ENCODE measurements at places on chromosomes 1 and 21.

- H3K27ac ChIP-seq = peak overlapping the region; percentile 94
- H3K36me3 ChIP-seq = peaks cover 1% of the 10 kb centered on the region
- H3K4me1 ChIP-seq = peaks cover 42% of the 10 kb centered on the region
- peak; percentile 46 for DNase-seq
- H3K27me3 ChIP-seq = peaks cover 2% of the 10 kb centered on the region
These were observed 648 bp downstream of the ATP1A1 start for GRCh38 chr1:116373431-116374352.

DNA sequence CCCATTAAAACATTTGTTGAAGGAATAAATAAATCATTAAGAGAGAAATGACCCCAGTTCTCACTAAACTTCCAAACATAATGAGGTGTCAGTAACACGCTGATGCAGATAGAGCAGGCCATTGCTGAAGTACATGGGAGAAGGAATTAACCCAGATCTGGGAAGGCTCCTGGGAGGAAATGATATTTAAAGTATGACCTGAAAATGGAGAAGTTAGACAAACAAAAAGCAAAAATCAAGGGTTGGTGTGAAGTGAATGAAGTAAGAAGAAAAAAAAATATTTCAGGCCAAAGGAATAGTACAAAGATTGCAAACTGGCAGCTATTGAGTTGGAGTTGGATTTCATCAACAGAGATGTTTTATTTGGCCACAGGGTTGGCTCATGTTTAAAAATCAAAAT lies 71.4 kb downstream of the RGS2 start:
- no peaks in the 10 kb centered on the region for H3K4me1 ChIP-seq
- H3K27me3 ChIP-seq = peaks cover 2% of the 10 kb centered on the region
- H3K36me3 ChIP-seq = no peaks in the 10 kb centered on the region
- no peak overlapping the region for H3K27ac ChIP-seq

DNA sequence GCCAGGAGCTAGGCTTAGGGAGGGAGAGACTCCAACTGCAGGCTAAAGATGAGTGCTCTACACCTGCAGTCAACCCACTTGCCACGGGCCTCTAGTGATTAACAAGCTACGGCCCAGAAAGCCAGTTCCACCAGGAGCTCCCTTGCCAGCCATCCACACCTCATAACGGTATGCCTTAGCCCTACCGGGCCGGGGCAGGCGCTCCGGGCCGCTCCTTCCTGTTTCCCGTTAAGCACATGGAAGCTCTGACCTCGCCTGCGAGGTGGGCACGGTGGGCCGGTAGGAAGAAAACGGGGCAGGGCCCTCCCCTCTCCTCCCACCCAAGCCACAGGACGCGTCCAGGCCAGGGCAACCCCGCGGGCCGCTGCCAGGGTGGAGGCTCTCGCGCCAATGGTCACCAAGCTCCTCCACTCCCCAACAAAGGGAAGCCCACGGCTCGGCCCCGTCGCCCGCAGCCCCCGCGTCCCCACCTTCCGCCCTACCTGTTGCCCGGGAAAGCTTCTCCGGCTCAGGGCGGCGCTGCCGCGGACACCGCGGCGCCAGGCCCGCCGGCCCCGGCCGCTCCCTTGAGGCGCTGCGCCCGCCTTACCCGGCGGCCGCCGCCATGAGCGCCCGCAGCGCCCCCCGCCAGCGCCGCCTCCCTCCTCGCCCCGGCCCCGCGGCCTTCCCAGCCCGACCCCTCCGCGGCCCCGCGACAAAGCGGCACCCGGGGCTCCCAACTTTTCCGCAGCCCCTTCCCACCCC lies 627 bp downstream of the CERS2 start:
- peaks cover under 1% of the 10 kb centered on the region for H3K36me3 ChIP-seq
- H3K4me3 ChIP-seq = peak overlapping the region; percentile 89
- peak; percentile 20 for DNase-seq
- H3K27ac ChIP-seq = peak overlapping the region; percentile 91
- H3K4me1 ChIP-seq = peaks cover 43% of the 10 kb centered on the region

DNA sequence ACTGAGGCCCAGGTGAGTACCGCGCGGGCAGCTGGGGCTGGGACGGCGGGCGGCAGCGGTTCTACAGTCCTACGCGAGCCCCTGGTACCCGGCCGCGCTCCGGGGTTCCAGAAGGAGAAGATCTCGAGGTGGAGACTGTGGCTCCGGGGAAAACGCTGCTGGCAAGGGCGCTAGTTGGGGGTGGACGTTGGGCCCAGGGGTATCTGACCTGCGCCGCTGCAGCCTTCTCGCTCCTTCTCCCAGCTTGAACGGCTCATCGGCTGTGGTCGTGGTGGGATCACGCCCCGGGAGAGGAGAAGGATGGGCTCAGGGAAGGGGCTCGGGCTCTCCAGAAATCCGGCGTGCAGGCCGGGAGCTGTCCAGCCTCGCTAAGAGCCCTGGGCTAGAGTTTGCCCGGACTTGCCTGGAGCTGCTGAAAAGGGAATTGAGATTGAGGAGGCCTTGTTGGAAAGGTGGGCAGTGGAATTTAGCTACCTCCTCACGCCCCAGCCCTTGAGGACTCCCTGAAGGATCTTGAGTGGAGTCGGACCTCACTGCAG lies 1.1 kb upstream of the POU3F1 start:
- DNase-seq = no peak
- H3K4me1 ChIP-seq = peaks cover 16% of the 10 kb centered on the region
- H3K4me3 ChIP-seq = peak overlapping the region; percentile 88
- peaks cover 10% of the 10 kb centered on the region for H3K27me3 ChIP-seq
- H3K27ac ChIP-seq = no peak overlapping the region

DNA sequence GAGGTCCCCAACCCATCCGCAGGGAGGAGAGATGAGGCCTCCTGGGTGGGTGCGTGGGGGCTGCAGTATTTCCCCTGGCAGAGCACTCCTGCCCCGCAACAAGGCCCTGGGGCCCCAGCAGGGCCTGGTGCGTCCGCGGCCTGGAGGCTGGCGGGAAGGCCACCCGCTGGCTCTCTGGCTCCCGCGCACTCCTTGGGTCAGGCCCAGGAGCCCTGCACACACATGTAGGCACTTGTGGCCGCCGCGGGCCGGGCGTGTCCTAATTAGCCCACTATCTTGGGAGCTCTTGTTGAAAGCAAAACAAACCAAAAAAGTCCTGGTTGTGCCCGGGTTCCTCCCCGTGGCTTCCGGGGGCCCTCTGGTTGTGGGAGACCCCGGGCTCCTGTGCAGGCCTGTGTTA lies 49.7 kb upstream of the CCDC27 start:
- H3K27me3 ChIP-seq = peaks cover 8% of the 10 kb centered on the region
- no peaks in the 10 kb centered on the region for H3K36me3 ChIP-seq
- H3K27ac ChIP-seq = no peak overlapping the region
- DNase-seq = no peak

DNA sequence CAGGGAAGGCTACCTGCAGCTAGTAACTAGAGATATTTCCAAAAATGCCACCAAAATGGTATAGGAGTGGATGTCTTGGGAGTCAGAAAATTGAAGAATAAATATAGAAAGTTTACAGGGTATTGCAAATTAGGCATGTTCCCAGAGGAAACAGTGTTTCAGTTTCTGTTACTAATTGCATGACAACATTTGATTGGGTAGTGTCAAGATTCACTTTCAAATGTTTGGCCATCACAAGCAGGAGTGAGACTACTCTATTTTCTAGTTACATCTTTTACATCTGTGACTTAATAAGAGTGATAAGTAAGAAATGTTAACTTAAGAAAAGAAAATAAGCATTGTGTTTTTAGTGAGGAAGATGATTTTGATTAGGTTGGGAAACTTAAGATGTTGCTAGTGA lies 30.2 kb downstream of the AMY1C start:
- no peaks in the 10 kb centered on the region for H3K27me3 ChIP-seq
- H3K36me3 ChIP-seq = no peaks in the 10 kb centered on the region
- H3K27ac ChIP-seq = peak overlapping the region; percentile 21
- peaks cover 13% of the 10 kb centered on the region for H3K4me1 ChIP-seq
- no peak overlapping the region for H3K4me3 ChIP-seq
- no peak for DNase-seq

DNA sequence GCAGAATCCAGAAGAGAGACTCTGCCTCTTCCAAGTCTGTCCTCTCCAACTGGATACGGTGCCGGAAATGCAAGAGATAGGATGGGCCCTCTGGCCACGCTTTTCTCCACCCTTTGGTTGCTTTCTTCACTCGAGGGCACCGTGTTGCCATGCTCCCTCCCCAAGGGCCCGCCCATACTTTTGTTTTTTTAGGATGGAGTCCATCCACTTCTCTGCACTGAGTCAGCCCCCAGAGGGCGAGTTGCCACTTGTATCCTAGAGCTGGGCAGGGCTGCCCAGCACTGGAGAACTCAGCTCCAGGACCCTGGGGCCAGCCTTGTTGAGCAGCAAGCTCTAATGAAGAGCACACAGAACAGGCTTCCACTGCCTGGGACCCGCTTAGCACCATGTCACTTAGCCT lies 25.5 kb downstream of the IFNGR2 start:
- H3K36me3 ChIP-seq = peaks cover 30% of the 10 kb centered on the region
- no peak overlapping the region for H3K4me3 ChIP-seq
- no peak for DNase-seq
- peaks cover 23% of the 10 kb centered on the region for H3K4me1 ChIP-seq
- H3K27ac ChIP-seq = peak overlapping the region; percentile 55

DNA sequence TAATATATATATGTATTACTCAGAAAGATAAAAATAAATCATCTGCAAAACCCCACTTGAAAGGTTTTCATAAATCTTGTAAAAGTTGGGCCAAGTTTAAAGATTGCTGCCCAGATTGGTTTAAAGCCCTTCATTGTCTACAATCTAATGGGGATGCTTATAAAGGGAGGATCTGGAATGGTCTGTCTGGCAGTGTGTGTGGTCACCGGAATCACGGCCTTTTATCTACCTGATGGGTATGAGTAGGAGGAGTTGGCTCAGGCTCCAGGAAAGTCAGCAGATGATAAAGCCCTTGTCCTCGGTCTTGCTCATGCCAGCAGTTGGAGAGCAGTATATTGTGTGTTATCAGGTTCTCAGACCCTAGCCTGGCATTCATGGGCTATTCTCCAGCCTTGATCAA lies 197.7 kb downstream of the ROR1 start:
- DNase-seq = no peak
- no peak overlapping the region for H3K4me3 ChIP-seq
- H3K27me3 ChIP-seq = peaks cover 11% of the 10 kb centered on the region

DNA sequence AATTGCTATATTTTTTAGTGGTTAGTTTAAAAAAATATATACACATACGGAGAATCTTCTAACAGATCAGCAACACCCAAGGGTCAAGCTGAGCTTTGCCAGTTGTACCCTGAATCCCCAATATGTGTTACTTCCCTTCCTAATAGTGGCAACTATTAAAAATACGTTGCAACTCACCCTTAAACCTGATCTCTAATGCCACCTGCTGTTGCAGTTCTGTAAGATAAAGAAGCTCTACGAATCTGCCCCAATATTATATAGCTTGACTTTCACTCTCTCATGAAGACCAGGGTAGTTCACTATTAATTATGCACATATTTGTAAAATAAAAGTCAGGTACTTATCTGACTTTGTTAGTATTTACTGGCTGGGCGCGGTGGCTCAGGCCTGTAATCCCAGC lies 58.4 kb downstream of the ASH1L start:
- no peaks in the 10 kb centered on the region for H3K36me3 ChIP-seq
- no peaks in the 10 kb centered on the region for H3K27me3 ChIP-seq
- peaks cover 29% of the 10 kb centered on the region for H3K4me1 ChIP-seq
- peak; percentile 36 for DNase-seq
- H3K4me3 ChIP-seq = no peak overlapping the region

DNA sequence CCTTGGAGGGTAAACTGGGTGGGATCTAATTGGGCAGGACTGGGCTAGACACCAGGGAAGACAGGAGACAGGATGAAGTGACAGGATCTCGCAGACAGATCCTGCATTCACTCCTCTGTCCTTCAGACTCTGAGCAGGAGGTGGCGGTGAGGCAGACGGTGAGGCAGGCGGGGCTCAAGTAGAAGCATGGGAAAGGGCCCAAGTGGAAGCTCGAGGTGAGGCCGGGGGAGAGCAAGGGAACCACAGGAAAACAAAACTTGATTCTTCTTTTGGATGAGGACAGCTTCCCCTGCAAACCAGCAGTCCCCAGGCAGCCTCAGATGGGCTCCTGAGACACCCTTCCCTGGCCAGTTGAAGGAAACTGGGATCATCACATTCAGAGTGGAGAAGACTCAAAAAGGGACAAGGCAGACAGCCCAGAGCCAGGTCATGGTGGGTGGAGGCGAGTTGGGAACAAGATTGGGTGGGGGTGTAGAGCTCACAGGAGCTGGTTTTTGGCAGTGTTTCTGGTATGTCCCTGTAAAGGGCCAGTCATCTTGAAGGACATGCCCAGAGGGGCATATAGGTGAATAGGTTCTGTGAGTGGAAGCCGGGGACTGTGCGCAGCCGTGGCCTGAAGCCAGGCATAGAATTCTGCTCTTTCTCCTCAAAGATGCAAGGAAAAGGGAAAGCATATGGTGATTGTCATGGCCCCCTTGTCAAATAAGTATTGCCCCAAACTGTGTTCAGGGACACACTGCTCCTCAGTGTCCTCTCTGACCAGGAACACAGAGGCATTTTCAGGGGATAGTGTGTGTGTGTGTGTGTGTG lies 18.0 kb downstream of the INKA2 start:
- peaks cover 31% of the 10 kb centered on the region for H3K4me1 ChIP-seq
- no peaks in the 10 kb centered on the region for H3K27me3 ChIP-seq
- no peak for DNase-seq
- peak overlapping the region; percentile 83 for H3K27ac ChIP-seq
